EH (cell line): ENCODE measurements at places on chromosomes 4 and X.

DNA sequence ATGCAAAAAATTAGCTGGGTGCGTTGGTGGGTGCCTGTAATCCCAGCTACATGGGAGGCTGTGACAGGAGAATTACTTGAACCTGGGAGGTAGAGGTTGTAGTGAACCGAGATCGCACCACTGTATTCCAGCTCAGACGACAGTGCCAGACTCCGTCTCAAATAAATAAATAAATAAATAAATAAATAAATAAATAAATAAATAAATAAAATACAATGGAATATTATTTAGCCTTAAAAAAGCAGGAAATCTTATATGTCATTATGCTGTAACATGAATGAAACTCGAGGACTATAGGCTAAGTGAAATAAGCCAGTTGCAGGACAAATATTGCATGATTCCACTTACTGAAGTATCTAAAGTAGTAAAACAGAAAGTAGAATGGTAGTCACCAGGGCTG is 42.5 kb downstream of the RBM41 start:
- no peak for DNase-seq

- no peak for DNase-seq
Measured at GRCh38 chr4:94126669-94127068, 81.0 kb upstream of the SMARCAD1 start.

DNA sequence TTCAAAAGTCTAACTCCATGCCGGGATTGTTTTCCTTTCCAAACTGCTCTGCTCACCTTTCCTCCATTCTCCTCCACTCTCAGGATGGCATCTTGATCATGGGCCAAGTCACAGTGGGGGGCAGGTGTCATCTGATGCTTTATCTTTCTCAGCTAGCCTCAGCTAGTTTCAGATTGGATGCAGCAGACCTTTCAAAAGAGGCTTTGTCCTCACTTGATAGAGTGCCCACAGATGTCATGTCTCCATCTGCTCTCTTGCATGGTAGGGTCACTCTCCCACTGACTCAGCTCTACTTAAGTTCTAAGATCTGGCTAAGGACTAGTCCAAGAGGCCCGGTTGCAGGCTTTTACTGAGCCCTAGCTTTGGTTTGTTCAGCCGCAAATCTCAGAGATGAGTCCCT is 341.8 kb upstream of the GALNT7 start:
- DNase-seq: no peak

- DNase-seq: no peak
Measured at GRCh38 chr4:105840426-105841174, 54.7 kb upstream of the NPNT start.

DNA sequence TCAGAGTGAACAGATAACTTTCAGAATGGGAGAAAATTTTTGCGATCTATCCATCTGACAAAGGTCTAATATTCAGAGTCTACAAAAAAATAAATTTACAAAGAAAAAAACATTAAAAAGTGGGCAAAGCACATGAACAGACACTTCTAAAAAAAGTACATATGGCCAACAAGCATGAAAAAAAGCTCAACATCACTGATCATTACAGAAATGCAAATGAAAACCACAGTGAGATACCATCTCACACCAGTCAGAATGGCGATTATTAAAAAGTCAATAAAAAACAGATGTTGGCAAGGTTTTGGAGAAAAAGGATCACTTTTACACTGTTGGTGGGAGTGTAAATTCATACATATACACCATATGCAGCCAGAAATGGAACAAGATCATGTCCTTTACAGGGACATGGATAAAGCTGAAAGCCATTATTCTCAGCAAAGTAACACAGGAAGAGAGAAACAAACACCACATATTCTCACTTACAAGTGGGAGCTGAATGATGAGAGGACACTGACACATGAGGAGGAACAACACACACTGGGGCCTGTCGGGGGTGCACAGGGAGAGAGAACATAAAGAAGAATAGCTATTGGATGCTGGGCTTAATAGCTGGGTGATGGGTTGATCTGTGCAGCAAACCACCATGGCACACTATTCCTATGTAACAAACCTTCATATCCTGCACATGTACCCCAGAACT is 41.6 kb upstream of the ITM2A start:
- DNase-seq: no peak

DNA sequence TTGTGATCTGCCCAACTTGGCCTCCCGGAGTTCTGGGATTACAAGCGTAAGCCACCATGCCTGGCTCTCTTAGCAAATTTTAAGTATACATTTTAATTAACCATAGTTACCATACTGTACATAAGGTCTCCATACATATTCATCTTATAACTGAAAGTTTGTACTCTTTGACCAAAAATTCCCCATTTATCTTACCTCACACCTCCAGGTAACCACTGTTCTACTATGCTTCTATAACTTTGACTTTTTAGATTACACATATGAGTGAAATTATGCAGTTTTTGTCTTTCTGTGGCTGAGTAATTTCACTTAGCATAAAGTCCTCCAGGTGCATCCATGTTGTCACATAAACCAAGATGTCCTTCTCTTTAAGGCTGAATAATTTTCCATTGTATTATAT is 17.4 kb downstream of the C4orf51 start:
- no peak for DNase-seq

DNA sequence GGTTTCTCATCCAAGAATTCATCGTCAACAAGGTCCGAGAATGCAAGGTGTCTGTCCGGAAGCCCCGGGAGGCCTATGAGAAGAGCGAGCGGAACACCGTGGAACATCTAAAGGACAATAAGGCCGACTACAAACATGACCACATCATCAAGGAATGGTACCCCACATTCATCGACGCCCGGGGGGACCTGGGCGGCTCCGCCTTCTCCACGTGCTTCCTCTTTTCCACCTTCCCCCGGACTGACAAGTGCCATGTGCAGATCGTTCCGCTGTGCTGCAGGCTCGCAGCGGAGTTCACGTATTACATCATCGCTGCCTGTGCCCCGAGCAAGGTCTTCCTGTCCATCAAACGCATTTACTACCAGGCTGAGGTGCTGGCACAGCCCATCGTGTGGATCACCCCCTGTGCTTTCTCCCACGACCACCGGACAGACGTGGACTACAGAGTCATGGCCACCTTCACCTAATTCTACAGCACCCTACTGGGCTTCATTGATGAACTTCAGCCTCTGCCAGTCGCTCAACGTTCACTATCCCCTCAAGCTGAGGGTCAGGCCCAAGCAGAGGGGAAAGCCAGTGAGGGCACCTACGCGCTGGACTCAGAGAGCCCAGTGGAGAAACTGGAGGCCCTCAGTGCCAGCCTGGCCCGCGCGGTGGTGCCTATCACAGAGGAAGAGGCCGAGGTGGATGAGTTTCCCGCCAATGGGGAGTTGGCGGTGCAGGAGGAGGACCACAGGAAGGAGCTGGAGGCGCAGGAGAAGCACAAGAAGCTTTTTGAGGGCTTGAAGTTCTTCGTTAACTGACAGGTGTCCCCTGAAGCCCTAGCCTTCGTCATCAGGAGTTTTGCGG is 125.9 kb upstream of the PABPC4L start:
- DNase-seq: no peak

DNA sequence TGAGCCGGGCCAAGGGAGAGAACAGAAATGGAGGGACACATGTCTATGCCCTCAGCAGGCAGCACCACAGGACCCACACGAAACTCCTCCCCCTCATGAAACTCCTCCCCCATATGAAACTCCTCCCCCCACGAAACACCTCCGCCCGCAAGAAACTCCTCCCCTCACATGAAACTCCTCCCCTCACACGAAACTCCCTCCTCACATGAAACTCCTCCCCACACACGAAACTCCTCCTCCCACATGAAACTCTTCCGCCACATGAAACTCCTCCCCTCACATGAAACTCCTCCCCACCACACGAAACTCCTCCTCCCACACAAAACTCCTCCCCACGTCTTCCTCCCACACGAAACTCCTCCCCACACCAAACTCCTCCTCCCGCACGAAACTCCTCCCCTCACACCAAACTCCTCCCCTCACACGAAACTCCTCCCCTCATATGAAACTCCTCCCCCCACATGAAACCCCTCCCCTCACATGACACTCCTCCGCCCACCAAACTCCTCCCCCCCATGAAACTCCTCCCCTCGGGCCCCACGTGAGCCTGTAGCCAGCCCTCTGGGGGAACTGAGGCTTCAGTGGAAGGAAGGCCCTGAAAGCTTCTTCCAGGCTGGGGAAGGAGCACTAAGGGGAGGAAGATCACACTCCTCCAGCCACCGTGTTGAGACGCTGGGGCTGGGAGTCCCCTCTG is 15.2 kb downstream of the ADRA2C start:
- DNase-seq: no peak

GRCh38 chr4:138835832-138836533 is 179.6 kb upstream of the NOCT start:
- peak; percentile 25 for DNase-seq

DNA sequence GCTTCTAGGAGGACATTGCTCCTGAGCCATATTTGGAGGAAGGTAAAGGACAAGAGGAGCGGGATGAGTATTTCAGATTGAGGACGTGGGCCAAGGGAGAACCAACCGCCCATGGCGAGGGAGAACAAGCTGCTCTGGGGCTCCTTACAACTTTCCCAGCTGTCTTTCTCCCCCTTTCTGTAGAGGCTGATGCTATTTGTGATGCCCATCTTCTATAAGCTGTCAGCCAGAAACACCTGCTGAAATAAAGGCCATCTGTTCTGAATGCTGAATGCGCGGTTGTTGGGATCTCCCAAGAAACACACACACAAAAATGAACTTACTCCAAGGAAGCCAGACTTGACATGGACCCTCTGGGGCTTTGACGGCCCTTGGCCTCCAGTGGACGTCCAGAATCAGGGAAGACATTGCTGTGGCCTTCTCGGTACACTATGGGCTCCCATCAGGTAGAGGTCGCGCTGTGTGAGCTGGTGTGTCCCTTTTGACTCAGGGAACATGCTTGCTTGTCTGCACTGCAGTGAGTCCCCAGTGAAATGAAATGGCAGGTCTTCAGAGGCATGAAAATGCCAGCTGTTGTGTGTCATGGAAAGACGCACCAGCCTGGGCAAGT is 30.9 kb downstream of the RWDD4 start:
- no peak for DNase-seq

- DNase-seq: no peak
Measured at GRCh38 chrX:20046223-20046622, 55.4 kb upstream of the BCLAF3 start.

DNA sequence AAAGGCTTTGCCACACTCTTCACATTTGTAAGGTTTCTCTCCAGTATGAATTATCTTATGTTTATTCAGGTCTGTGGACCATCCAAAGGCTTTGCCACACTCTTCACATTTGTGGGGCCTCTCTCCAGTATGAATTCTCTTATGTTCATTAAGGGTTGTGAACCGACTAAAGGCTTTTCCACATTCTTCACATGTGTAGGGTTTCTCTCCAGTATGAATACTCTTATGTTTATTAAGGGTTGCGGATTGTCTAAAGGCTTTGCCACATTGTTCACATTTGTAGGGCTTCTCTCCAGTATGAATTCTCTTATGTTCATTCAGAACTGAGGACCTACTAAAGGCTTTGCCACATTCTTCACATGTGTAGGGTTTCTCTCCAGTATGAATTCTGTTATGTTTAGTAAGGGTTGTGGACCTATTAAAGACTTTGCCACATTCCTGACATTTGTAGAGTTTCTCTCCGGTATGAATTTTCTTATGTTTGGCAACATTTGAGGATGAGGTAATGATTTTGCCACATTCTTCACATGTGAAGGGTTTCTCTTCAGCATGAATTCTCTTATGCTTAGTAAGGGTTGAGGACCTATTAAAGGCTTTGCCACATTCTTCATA is 33.7 kb downstream of the ZNF732 start:
- no peak for DNase-seq
